Fibroblast of lung (primary cell): ENCODE measurements at places on chromosomes 4 and X. TPM values are rescaled to one million over a fixed set of nuclear protein-coding genes. Genes with fewer than 3 reads are reported as not detected.

The SH3TC1 gene
- 3.9 and 11.6 TPM in 2 replicates for total RNA-seq

The ZBED1 gene
- 24.8 and 27.7 TPM in 2 replicates for total RNA-seq

The BEND4 gene
- under 0.01 TPM in 1 of 2 replicates, not detected in the other for total RNA-seq

The FAM50A gene
- 80.1 and 88.1 TPM in 2 replicates for total RNA-seq

The ERCC6L gene
- total RNA-seq: 0.66 TPM in 1 of 2 replicates, not detected in the other

The CPE gene
- 51.7 and 63.2 TPM in 2 replicates for total RNA-seq

The MAGEB2 gene
- not detected in 2 replicates for total RNA-seq

The RRAGB gene
- total RNA-seq: 44.4 and 57.6 TPM in 2 replicates

The RBM47 gene
- 1.8 and 2.3 TPM in 2 replicates for total RNA-seq
